ENCODE measurements at places on chromosomes 6 and 20.

DNA sequence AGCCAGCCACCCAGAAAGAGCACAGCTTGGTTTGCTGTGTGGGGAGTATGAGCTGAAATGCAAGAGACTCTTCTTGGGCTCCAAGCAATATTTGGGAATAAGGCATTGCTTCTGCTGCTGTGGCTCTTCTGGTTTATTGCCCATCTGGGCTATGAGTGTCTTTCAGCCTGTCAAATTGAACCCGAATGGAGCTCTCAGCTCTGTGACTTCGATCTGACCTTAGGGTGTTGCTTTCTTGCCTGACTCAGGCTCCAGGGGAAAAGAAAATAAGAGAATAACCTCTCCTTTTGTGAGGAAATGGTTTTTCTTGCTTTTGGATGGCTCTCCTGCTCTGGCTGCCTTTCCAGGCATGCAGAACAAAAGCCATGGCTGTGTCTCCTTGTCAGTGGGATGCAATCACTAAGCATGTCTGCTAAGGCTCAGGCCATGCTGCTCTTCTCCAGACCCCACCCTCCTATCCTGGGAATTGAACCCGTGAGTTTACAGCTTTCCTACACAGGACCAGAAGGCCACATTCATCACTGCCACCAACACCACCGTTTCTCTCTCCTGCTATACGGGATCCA is 169.4 kb upstream of the JAG1 start:
- DNase-seq: no peak

GRCh38 chr6:298233-299103 is 6.2 kb downstream of the DUSP22 start:
- DNase-seq: no peak

DNA sequence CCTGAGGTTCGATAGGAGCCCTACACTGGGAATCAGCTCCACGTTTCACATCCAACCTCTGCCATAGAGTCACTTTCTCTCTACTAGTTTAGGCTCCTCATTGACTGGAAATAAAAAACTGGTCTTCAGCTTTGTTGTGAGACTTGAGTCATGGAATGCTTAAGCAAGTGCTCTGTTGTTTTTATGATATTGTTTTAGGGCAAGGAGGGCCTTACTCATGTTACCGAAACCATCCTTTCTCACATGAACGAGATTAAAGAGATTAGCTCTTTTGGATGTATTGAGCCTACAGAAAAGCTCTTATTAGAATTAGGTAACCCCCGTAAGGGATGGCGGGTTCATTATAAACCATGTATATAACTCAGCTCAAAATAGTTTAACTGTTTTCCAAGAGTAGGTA is 6.9 kb upstream of the MOCS1 start:
- no peak for DNase-seq

- peak; percentile 80 for DNase-seq
Observed at GRCh38 chr6:31462026-31462963, 35.6 kb upstream of the MICB start.

DNA sequence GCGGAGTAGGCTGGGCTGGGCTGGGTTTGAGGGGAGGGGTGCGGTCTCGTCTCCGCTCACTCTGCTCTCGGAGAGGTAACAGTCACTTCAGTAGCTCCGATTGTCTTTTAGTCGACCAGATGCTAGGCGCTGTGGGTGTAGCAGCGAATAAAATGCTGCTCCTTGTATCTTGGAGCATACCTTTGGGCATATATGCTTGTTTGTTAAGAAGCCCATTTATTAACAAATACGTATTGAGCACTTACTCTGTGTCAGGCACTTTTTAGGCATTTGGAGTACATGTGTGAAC is 545 bp downstream of the ACTR5 start:
- no peak for DNase-seq

DNA sequence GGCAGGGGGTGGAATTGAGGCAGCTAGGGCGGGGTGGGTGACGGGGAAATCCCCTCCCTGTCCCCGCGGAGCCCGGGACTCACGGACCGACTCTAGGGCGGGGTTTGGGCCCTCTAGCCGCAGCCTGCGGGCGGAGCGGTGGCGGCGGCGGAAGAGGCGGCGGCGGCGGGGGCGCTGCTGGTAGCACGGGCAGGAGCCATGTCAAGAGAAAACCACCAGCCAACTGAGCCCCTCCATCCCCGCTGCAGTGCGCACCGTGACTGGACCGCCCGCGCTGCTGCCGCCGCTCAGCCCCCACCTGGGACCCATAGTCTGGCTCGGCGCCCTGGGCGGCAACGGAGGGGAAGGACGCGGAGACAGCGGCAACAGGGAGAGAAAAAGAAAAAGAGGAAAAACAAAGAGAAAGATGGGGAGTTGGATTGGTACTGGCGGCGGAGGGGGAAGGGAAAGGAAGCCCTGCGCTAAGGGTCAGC is 1.2 kb upstream of the C6orf62 start:
- DNase-seq: no peak

DNA sequence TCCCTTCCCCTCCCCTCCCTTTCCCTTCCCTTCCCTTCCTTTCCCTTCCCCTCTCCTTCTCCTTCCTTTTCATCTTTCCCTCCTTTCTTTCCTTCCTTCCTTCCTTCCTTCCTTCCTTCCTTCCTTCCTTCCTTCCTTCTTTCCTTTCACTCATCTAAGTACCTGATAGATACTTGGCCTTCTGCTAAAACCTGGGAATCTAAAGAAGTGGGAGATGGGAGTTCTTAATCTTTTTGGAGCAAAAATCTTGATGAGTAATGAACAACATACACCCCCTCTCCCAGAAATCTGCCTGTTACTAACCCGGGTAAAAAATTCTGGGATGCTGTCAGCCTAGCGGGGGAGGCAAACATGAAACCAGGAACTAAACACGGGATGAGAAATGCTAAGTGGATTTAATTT is 100.7 kb downstream of the VEGFA start:
- DNase-seq: no peak

- DNase-seq: no peak
Observed at GRCh38 chr6:167345960-167346359, 21.1 kb downstream of the TTLL2 start.

- no peak for DNase-seq
Observed at GRCh38 chr6:111129013-111129412, 41.7 kb downstream of the SLC16A10 start.

DNA sequence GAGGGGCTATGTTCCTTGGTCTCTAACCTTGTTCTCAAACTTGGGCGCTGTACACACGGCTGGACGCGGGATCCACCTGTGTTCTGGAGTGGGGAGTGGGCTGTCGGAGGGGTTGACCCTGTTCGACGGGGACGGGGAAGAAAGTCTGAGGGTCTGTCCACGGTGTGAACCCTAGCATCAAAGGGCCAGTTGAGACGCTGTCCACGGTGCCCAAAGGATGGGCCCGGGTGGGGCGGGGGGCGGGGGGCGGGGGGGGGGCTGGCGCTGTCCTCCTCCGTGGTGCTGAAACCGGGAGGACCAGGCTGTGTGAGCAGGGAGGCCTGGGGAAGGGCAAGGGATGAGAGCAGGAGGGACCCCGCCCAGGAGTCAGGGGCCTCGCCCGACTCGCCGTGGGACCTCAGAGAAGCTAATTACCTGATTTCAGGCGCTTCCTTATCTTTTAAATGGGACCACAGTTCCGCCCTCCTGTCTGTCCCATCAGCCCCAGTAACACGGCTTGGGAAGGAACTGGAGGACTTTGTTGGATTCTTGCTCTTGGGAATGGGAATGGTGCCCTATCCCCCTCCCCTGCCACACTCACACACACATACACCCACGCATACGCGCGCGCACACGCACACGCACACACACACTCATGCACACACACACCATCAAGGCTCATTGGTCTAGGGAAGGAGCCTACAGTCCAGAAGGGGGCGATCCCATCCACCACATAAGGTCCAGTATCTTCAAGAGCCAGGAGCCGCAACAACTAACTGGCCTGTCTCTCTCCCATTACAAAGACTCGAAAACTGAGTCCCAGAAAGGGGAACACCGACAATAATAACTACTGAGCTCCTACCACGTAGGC is 1.0 kb upstream of the VSTM2L start:
- DNase-seq: no peak

DNA sequence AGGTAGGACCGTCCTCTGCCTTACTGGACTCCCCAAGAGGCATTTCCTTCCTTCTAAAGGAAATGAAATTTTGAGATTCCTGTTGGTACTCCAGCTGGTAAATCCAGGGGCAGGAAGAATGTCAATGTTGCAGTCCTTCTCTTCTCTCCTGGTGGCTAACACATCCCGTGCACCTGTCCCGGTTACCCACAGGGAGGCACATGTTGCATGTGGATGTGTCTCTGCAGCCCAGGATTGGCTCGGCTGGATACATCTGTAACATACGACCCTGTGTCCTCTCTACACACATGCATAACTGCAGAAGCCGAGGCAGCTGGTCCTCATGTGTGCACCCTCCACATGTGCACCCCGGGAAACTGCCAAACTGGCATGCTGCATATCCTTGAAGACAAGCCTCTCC is 1.3 kb upstream of the LRFN2 start:
- no peak for DNase-seq

- no peak for DNase-seq
Observed at GRCh38 chr6:167108278-167108677, 14.6 kb upstream of the CCR6 start.

GRCh38 chr20:33024243-33024560 is 7.2 kb upstream of the BPIFB6 start:
- DNase-seq: no peak

GRCh38 chr6:99604166-99605073 is 2.2 kb upstream of the PRDM13 start:
- no peak for DNase-seq

DNA sequence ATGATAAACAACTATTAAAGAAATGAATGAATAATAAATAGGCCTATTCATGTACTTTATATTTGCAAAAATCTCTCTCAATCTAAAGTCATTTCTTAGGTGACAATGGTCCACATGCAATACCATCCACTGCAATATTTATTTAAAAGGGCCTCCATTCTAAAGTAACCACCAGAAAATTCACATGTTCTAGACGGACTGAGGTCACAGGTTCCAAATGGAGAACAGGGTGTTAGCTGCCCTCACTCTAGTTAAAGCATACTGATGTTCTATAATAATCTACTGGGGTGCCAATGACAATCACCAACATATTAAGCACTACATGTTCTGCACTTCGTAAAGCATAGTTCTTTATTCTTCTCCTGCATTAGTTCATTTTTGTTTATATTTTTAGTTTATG is 1.2 kb downstream of the HBS1L start:
- no peak for DNase-seq

DNA sequence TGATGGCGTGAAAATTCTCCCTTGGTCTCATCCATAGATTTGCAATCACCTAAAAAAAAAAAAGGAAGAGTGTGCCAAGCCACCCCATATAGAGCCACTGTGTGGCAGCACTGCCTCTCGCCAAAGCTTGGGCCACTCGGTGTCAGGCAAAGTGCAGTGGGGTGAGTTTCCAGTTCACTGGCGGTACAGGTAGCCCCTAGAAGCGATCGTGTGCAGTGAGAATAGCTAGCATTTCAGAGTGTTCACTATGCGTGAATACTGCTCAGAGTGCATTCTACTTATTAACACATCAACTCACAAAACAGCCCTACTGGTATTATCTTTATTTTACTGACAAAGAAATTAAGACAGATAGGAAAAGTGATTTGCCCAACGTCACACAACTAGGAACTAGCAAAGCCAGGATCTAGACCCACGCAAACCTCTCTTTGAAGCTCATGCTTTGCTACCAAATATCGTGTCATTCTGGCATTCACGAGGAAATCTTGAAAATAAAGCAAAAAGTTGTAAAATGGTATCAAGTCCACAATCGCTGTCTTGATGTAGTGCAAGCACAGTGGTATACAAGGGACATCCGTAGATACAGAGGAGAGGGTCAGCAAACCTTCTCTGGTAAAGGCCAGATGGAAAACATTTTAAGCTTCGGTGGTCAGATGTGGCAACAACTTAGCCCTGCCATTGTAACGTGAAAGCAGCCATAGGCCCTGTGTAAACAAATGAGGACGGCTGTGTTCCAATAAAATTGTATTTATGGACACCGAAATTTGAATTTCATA is 10.4 kb upstream of the GCNT2 start:
- DNase-seq: no peak

- no peak for DNase-seq
Observed at GRCh38 chr20:34582911-34583310, 24.4 kb downstream of the MAP1LC3A start.

- no peak for DNase-seq
Observed at GRCh38 chr6:107314531-107314939, 144.8 kb downstream of the PDSS2 start.

DNA sequence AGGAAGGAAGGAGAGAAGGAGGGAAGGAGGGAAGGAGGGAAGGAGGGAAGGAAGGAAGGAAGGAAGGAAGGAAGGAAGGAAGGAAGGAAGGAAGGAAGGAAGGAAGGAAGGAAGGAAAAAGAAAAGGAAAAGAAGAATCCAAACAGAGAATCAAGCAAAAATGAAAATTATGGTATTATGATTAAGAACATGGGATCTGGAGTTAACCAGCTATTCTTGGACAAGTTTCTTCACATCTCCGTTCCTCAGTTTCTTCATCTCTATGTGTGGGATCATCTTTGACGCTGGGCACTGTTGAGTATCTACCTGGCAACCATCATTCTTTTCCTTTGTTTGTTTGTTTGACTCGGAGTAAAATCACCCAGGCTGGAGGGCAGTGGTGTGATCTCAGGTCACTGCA is 71.6 kb downstream of the ZNF217 start:
- DNase-seq: no peak

- DNase-seq: no peak
Observed at GRCh38 chr20:3744806-3745685, 12.6 kb downstream of the HSPA12B start.

Data from vagina (tissue), 2 donors.